NB4 (cell line): ENCODE measurements at places on chromosomes 5 and 9.

- DNase-seq = no peak
Measured at GRCh38 chr9:131348631-131349521, 45.0 kb upstream of the PRRC2B start.

- no peak for DNase-seq
Measured at GRCh38 chr5:40674661-40675235, 5.0 kb upstream of the PTGER4 start.

DNA sequence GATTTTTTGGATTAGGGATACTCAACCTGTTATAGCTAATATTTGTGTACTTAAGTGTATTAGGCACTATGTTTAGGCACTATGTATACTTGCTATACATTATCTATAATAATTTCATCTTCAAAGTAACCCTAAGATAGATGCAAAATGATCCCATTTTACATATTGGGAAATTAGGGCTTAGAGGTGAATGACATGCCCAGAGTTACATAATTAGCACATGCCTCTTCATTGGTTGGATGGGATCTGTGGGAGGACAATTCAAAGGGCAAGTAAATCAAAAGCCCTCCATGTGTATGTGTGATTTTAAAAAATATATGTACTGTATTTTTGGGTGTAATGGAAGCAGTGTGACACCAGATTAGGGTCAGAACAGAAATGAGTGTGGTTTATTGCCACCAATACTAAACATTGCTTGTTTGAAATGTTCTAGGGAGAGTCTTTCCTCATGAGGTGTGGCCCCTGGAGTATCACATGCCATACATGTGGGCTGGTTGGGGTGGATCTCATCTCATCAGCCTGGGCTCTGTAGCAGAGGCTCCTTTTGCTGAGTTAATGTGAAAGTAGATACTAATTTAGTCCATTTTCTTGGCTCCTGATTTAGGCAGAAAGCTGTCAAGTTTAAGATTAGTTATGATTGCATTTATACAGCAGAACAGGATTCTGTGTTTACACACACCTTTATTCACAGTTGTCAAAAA is 5.5 kb downstream of the C9orf85 start:
- no peak for DNase-seq

- DNase-seq = no peak
Measured at GRCh38 chr9:101705135-101705661, 33.2 kb downstream of the GRIN3A start.

DNA sequence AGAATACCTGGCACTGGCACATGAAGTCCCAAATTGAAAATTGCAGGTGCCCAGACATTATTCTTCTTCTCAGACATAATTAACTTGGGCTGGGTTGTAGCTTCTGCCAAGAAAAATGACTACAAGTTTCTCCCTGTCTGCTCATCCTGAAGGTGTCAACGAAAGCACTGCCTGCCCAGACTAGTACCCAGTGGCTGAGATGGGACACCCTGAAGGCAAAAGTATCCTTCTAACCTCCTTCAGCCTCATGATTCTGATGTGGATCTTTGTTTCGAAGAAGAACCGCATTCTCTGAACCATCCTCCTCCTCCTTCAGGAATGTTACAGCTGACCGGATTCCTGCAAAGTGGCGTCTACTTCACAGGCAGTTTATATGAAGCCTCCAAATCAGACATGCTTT is 161.1 kb upstream of the FST start:
- DNase-seq = no peak

- DNase-seq = no peak
Measured at GRCh38 chr9:36005891-36006290, 30.8 kb upstream of the RECK start.

- DNase-seq = no peak
Measured at GRCh38 chr9:14941501-14942405, 31.5 kb upstream of the FREM1 start.

DNA sequence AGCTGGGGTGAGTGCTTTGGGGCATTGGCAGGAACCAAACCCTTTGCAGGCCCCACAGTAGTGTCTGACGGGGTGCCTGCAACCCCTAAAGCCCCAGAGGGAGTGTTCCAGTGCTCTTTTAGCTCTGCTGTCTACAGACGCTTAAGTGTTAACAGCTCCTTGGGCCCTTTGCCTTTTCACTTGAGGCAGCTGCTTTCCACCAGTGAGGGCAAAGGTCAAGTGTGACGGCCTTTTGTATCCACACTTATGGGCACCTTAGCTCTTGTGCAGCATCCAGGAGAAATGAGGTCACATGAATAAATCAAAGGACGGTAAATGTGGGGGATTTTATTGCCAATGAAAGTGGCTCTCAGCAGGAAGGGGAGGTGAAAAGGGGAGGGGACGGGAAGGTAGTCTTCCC is 241.4 kb upstream of the PCSK5 start:
- no peak for DNase-seq

- DNase-seq = no peak
Measured at GRCh38 chr5:179892255-179892654, 15.4 kb downstream of the TBC1D9B start.

- DNase-seq = no peak
Measured at GRCh38 chr9:120876842-120877240, at the start of gene PHF19. TSS of gene PHF19 (minus strand) at chr9:120877188. CDS start at chr9:120874741, 2,447 bp downstream.

DNA sequence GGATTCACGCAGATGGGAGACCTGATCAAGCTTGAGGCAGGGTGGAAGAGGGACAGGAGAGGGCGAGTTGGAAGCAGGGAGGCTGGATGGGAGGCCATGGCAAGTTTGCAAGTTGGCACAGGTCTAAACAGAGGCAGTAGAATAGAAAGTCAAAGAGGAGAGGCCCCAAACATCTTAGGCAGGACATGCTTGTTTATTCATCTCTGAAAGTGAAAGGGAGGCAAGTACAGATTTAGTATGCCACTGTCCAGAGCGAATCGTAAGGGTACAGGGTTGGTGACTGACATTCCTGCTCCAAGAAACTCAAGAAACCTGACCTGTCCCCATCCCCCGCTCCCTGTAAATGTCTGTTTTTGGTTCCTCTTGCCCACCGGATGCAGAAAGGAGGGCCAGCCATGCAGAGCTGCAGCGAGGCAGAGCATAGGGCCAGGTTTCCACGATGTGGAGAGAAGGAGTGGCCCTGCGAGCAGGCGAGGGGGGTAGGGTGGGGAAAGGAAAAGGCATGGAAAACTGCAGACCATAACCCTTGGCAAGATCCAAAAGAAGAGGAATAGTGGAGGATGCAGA is 96.2 kb upstream of the BOD1 start:
- DNase-seq = no peak

DNA sequence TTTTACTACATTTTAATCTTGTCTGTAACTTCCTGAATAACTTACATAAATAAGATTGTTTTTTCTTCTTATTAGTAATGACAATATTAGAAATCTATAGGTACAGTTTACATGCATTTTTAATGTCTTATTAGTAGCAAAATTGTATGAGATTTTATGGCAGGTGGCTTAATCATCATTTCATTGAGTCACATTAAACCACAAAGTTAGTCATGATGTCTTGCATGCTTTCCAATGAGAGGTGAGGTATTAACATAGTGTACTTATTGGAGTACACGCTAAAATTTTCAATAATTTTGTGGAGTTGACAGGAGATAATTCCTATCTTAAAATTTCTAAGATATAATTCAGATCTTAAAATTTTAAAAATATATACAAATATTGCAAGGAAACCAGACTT is 989.6 kb upstream of the ARRDC3 start:
- no peak for DNase-seq

GRCh38 chr9:14312719-14313377 is 1.1 kb downstream of the NFIB start:
- no peak for DNase-seq

- no peak for DNase-seq
Measured at GRCh38 chr5:77627869-77628674, 10.4 kb downstream of the OTP start.

- no peak for DNase-seq
Measured at GRCh38 chr9:133397895-133398294, 19.9 kb downstream of the REXO4 start.

DNA sequence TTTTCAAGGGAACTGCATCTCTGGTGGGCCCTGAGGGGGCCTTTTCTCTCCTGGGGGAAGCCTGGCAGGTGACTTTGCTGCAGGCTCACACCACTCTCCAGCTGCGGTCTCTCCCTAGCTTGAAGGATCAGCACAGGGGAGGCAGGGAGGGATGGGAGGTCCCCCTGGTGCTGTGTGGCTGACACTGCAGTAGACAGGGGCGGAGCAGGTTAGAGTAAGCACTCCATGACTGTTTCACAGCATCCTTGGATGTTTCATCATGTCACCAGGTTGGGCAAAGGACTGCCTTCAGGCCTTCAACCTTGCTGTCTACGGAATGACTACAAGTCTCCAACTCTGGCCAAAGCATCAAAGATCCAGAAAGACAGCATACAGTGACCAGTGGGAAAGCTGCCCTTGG is 470.7 kb downstream of the CDK5RAP2 start:
- DNase-seq = peak; percentile 20

- no peak for DNase-seq
Measured at GRCh38 chr9:133067813-133068212, 6.0 kb downstream of the CEL start.

- DNase-seq = no peak
Measured at GRCh38 chr9:107694390-107694789, 204.8 kb upstream of the KLF4 start.

DNA sequence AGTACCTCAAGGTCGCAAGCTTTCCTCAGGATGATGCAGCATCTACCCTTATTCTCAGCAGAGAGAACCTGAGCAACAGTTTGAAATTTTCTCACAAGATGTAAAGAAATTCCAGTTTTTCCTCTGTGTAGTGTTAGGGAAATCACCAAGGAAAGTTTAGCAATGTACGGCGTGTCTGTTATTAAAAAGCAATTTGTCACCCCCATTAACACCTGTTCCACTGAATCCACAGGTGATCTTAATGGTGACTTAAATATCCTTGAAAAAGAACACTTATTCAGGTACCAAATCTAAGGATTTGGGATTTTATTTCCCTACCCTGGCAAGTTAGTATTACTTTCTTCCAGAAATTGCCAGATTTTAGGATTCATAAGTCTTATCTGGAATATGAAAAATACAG is 77.9 kb upstream of the ATP10B start:
- DNase-seq = no peak

GRCh38 chr9:70058569-70059116 is 15.0 kb downstream of the MAMDC2 start:
- DNase-seq = no peak

DNA sequence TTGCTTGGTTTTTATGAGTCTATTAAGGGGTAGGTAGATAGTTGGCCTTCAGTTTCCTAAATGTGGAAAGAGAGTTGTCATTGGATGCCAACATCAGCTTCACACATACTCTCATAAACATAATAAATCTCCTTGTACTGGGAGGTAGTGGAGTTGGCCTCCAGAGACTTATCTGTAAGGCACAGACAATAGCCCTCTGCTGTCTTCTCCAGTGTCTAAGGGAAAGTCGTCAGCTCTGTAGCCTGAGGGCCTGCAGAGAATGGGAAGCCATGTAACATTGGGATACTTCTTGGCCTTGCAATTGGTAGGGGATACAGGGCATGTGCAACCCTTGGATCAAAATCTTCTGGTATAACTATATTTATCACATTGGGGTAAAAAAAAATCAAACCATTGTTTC is 331.9 kb upstream of the KLF9 start:
- DNase-seq = no peak

GRCh38 chr9:113349445-113350094 is at the start of gene BSPRY:
TSS of gene BSPRY (plus strand) at chr9:113349541. CDS start at chr9:113349580, 39 bp downstream.
- DNase-seq = peak; percentile 40

GRCh38 chr9:110799396-110799795 is 130.8 kb downstream of the MUSK start:
- DNase-seq = no peak

- no peak for DNase-seq
Measured at GRCh38 chr5:74127381-74128320, 501.7 kb downstream of the ARHGEF28 start.

GRCh38 chr9:8686516-8686915 is 886.9 kb upstream of the DMAC1 start:
- no peak for DNase-seq

DNA sequence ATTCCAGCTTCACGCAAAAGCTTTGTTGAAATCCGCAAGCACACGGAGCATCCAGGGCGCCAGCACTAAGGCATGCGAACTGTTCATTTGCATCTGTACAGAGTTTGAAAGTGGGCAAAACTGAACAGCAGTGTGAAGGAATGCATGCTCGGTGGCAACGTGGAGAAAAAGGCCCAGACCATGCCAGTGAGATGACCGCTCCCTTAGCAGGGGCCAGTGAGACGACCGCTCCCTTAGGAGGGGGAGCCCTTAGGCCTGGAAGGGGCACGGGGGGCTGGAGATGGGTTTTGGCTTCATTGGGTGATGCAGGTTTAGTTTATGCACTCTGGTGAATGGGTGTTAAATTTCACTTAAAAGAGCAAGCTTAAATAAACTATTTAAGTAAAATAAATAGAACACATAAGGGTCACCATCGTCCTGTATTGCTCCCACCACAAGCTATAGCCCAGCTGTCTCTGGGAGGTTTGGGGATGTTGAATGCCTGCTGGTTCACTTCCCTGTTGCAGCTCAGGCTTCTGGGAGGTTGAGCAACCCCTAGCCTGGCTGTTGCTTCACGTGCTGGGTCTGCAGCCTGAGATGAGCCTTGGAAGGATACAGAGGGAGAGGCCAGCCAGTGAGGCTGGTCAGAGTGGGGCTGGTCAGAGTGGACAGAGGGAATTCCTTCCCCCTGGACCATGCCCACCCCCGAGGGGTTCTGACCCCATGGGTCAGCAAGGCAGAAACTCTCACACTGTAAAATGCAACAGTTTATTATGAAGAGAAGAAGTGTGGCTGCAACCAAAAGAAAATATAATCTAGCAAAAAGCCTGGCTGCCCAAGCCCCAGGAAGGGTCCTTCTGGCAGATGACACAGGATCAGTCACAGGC is 4.6 kb upstream of the FCN1 start:
- peak; percentile 94 for DNase-seq

- no peak for DNase-seq
Measured at GRCh38 chr9:80233906-80234305, 662.1 kb downstream of the TLE4 start.

GRCh38 chr5:33068786-33069185 is 357.7 kb downstream of the NPR3 start:
- DNase-seq = no peak

DNA sequence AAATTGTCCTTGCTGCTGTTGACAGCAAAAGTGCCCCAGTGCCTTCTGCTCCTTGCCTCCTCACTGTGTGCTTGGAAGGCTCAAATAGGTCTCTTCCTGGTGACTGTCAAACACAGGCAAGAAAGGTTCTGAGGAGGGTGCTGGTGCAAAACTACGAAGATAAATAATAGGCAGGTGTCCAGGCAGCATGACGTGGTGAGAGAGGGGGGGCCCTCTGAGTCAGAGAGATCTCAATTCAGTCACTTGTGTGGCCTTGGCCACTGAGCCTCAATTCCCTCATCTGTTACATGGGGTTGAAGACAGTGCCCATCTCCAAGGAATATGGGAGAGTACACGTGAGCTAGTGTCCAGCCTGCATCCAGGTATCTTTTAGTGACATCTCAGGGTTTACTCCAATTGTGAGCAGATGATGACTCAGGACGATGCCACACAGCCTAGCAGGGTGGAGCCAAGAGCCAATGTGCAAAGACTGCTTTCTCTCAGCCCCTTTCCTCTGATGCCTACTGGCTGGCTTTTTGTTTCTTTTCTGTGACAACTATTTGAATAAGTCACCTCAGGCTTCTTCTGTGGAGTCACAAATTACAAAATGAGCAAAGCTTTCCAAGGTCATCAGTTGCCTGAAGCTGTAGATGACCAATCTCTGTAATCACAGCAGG is 29.7 kb upstream of the SMIM32 start:
- no peak for DNase-seq
